Esophagus squamous epithelium (tissue), 5 donors: ENCODE measurements at places on chromosomes 5 and 9. TPM values are rescaled to one million over a fixed set of nuclear protein-coding genes. Genes with fewer than 3 reads are reported as not detected.

LAMC3 gene
- 1.4 TPM for total RNA-seq

SLC22A4 gene
- total RNA-seq, result 0.11 TPM

CCDC152 gene
- total RNA-seq, result 0.38 TPM

- no peaks in the 10 kb centered on the region for H3K27me3 ChIP-seq
- H3K4me1 ChIP-seq, result no peaks in the 10 kb centered on the region
- H3K36me3 ChIP-seq, result no peaks in the 10 kb centered on the region
Measured at GRCh38 chr5:67426961-67427849, 230.6 kb upstream of the CD180 start.

CSF2 gene
- total RNA-seq, result not detected

TLE4 gene
- 30.1 TPM for total RNA-seq
